ENCODE measurements at places on chromosomes 1 and 21.

DNA sequence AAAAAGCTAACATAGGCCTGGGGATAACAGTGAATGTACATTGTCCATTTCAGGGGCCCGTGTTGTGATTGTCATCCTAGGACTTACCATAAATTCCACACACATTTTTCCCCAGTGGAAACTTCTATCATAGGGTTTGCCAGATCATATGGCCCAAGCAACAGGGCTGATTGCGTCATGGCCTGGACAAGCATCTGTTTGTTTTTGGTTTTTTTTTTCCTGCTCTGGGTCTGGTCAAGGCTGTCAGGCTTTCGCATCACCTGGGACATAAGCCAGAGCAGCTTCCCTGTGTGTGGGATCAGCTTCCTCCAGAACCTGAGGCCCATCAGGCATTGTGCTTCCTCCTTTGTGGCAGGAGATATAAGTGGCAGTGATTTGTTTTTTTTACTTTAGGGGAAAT is 598.5 kb upstream of the USP24 start:
- no peak for DNase-seq

DNA sequence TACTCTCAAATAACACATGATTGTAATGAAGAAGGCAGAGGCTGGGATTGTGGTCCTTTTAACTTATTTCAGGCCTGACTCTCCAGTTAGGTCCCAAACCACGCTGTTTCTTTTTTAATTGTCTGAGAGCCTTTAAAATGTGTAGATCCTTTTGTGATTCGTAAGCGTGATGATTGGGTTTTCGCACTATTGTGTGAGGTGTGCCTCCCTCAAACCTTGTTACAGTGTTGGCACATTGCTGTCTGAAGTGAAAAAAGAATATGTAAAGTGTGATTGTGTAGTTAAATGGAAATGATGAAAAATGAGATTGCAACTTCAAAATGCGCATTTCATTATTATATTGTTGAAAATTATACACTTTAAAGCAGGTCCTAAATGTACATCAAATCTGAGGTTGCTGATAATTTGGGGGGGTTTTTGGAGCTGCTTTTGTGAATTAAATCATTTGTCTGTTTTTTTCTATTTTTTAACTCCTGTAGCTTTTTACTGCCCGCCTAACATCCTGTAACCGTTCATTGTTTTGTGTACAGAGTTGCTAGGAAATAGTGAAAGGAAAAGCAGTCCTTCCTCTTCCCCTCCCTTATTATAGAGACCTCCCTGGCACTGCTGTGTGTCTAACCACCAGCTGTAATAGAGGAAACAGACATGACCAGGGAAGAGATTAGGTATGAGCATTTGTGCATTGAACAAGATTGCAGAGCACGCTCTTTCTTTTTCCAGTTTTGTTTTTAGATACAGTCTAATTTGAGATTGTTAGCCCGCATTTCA is 43.3 kb downstream of the IARS2 start:
- peak; percentile 65 for DNase-seq

DNA sequence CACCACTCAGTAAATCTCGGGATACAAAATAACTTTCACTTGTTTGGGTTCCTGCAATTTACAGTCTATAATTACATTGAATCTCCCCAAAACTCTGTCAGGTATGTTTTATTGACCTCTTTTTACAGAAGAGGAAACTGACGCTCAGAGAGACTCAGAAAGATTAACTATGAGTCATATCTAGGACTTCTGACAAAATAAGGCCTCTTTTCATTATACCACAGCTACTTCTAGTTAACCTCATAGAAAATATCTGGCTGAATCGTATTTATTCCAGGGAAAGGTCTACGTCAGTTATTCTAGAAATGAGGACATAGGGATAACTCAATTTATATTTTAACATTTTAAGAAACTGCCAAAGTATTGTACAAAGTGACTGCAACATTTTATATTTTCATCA is 211.1 kb upstream of the FAM78B start:
- DNase-seq = no peak

DNA sequence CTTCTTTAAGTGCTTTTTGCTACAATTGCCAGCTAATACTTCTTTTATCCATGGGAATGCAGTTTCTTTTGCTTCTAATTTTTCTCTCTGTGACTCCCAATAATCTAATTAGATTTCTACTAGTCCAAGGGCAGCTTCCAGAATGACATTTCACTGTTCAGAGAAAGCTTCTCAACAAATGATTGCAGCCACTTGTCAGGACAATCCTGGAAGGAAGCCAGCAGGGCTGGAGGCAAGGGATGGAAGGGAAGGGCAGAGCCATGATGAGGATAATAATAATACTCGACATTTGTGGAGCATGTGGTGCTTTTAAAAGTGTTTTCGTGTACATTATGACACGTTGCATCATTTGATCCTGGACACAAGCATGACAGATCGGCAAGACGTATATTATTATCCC is 19.4 kb downstream of the F11R start:
- no peak for DNase-seq

DNA sequence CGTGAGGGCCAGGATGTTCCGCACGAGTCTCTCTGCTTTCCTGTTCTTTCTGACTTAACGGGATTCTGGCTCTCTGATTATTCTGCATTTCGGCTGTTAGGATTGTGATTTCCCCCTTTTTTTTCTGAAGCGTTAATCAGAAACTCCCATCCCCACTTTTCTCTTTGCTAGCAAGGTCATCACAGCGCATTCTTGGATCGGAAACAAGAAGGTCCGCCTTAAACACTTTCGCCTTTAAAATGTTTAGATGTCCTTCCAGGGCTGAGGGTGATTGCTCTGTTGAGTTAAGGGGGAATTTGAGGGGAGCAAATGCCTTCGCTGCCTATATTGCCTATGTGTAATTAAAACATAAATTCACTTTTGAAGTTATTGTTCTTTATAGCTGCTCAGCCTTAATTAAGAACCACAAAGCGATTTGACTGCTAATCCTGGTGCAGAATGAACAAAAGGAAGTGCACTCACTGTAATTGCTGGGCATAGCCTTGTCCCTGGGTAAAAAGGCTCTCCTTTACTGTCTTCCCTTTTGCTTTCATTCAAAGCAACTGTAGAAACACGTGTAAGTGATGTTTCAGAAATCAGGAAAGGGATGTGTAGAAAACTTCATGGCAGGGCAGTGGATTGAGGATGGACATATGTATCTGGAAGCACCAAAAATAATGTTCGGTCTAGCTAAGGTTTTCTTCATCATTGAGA is 1.2 kb downstream of the LAMC1 start:
- DNase-seq = no peak

GRCh38 chr1:235806123-235806522 is 60.6 kb downstream of the LYST start:
- DNase-seq = no peak

DNA sequence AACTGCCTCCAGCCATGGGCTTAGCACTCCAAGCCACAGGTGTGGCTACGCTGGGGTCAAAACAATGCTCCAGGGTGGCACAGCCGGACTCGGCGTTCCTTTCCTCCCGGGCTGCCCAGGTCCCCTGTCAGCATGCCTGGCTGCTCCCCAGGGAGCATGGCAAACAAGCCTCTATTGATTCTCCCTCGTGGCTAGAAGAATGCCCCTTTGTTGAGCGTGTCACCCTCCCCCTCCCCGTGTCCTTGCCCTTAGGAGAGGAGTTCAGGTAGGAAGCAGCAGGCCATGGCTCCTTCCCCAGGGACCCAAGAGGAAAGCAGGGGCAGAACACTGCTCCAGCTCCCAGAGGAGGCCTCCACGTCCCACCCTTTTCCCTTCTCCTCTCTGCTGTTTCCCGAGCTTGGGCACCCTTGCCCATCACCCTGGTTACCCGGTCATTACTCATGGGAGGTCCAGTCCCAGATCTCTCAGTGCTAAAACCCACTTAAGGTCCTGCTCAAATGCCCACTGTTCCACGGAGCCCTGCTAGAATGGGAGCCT is 57.4 kb upstream of the CITED4 start:
- no peak for DNase-seq

DNA sequence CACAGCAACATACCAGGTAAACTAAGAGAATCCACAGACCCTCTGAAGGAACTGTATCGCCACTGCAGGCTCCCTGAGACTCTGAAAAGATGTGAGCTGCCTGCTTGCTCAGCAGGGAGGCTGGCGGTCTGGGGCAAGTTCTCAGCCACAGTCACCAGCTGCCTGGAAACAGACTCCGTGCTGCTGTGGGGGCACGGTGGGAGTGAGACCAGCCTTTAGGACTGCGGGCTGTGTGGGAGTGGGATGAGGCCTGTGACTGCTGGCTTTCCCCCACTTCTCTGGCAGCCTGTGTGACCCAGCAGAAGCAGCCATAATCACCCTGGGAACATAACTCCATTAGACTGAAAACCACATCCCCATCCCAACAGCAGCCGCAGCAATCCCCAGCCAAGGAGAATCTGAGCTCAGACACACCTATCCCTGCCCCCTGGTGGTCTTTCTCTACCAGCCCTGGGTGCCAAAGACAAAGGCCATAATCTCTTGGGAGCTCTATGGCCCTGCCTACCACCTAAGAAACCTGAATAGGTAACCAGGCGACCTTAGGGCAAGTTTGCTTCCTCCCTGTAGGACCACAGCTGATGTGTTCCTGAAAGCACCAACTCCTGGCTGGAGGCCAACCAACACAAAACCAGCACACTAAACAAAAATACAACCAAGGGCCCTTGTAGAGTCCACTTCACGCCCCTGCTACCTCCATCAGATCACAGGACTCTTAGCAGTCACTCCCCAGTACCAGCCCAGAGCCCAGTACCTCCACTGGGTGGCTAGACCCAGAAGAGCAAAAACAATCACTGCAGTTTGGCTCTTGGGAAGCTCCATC is 151.5 kb downstream of the SMYD3 start:
- no peak for DNase-seq

DNA sequence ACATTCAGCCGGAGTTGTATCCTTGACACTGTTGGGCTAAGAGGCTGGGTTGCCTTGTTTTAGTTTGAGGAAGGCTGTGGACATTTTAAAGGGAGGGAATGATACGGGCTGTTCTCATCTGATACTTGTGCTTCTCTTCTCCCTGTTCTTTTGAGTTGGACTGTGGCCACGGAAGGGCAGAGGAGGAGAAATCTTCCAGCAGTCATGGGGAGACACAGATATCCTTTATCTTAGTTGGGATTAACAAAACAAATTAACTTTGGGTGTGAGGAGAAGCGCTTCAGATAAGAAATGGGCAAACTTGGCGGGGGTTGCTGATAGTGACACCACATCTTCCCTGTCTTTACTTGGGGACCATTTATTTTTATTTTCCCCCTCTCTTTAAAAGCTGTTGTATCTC is 138.8 kb downstream of the ROR1 start:
- no peak for DNase-seq

DNA sequence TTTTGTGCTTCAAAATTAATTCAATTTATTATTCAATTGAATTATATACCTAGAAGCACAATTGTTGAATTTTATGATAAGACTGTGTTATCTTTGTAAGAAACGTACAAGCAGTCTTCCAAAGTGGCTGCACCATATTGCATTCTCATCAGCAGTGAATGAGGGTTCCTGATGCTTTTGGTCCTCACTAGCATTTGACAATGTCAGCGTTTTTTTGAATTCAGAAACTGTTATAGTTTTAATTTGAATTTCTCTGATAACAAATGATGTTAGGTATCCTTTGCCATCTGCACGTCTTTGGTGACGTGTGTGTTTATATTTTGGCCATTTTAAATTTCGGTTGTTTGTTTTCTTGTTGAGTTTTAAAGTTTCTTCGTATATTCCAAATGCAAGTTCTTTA is 553.0 kb upstream of the ZP4 start:
- no peak for DNase-seq

DNA sequence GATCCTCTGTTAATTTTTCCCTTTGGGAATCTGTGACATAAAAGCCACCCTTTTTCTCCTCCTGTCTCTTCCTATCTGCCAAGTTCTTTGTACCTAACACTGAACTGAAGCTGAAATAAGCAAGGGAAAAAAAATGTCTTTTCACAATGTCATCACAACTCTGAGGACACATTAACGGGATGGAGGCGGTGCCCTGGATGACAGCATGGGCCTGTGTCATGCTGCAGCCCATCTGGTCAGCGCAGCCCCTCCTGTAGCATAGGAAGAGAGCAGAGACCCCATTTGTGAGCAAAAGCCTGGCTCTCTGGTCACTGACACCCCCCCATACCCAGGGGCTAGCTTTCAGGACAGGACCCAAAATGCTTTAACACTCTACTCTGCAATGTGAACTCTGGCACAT is 22.5 kb downstream of the SYT2 start:
- DNase-seq = no peak

- DNase-seq = no peak
Measured at GRCh38 chr1:76961181-76961819, 94.0 kb downstream of the ST6GALNAC5 start.

DNA sequence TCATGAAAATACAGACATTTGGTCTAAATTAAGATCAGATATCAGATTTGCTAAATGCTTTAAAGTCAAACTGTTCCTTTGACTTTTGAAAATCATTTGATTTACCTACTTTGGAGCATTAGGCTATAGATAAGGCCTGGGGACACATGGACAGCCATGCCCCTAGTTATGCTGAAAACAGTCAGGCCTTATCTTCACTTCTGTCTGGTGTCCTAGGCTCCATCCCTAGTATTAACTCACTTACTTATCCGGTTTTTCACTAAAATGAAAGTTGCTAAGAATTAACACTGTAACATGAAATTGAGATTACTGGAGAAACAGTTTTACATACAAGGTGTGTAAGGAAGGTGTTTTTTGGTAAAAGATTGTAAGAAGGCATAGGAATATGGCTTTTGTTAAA is 4.5 kb upstream of the CATSPERE start:
- DNase-seq = no peak

GRCh38 chr1:119838236-119838635 is 27.0 kb upstream of the REG4 start:
- no peak for DNase-seq

- no peak for DNase-seq
Measured at GRCh38 chr21:31366825-31367224, 22.8 kb upstream of the TIAM1 start.

DNA sequence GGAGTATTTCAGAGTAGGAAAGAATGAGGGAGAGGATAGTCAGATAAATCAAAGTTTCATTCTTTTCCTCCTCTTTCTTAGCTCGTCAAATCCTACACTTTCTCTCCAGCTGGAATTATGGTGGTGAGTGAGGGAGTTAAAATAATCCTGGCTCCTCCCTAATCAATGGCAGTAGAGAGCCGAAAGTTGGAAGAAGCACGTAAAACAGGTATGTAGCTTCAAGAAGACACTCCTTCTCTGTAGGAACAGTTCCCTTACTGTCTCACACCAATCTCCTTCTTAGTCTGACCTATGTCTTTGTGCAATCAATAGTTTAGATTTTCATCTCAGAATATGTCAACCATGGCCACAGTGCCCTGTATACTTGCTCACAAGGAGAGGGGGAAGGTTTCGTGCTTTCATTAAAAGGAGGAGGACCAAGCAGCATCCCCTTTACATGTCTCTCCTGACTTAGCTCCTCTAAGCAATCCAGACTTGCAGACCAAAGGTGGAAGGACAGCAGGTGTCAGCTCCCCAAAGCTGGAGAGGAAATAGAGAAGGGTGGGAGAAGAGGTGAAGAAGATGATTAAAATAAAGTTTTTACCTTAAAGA is 878 bp downstream of the MINDY1 start:
- no peak for DNase-seq

All from CD4-positive, alpha-beta T cell treated with Interleukin-4 for 1 hour (primary cell).